Mesothelial cell of epicardium (in vitro differentiated cells): ENCODE measurements at places on chromosomes 4 and X. TPM values are rescaled to one million over a fixed set of nuclear protein-coding genes. Genes with fewer than 3 reads are reported as not detected.

The CLDN34 gene
- total RNA-seq: 0.71 to 1.1 TPM (median 0.84 TPM) in 3 replicates

The GDPD2 gene
- total RNA-seq: 0.29 to 0.36 TPM (median 0.31 TPM) in 3 replicates

The PRDM8 gene
- 1.6 to 2.4 TPM (median 1.7 TPM) in 3 replicates for total RNA-seq

GRCh38 chrX:10155137-10155536 lies 1.6 kb upstream of the CLCN4 start:
- no peak for DNase-seq

The OPN1MW3 gene
- not detected in 3 replicates for total RNA-seq

- no peak for DNase-seq
Measured at GRCh38 chr4:18366892-18367291, 345.3 kb upstream of the LCORL start.

- DNase-seq: no peak
Measured at GRCh38 chr4:158814636-158815330, 46.0 kb downstream of the FNIP2 start.

GRCh38 chr4:67883458-67883857 lies 344 bp downstream of the TMPRSS11D start:
- DNase-seq: no peak

The BEX2 gene
- 29.0 to 29.8 TPM (median 29.8 TPM) in 3 replicates for total RNA-seq

DNA sequence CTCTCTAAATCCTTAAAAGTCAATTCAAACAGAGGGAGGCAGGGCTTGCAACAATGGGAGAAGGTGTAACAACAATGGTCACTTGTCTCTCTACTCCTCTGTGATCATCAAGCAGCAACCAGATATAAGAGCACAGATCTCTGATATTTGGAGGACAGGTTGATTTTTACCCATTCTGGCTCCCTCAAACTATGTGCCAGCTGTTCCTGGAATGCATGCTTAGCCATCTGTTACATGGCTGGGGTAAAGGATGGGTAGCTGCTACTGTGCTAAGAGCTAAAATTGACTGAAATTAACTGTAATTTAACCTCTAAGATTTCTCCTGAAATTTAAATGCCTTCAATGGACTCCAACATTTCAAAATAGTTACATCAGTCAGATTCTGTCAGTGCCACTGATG lies 1459.9 kb downstream of the PCDH7 start:
- DNase-seq: no peak

DNA sequence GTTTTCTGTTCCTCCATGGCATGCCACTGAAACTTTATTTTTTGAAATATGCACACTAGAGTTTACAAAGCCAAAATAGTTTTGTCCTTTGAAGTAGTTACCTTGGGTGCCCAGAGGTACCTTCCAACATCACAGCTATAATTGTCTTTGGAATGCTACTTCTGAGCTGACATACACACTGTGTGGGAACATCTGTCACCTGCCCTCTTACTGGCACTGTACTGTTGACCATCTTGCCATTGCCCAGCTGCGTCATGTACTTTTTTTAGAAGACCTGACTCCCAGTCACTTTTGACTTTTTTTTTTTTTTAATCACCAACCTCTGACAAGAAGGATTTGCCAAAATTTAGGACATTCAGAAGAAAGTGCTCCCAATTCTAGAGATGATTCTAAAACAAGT lies 200.5 kb upstream of the CXorf66 start:
- DNase-seq: no peak

The MRFAP1L1 gene
- 66.9 to 68.8 TPM (median 67.9 TPM) in 3 replicates for total RNA-seq

- no peak for DNase-seq
Measured at GRCh38 chr4:162727232-162727631, 439.5 kb downstream of the NAF1 start.

DNA sequence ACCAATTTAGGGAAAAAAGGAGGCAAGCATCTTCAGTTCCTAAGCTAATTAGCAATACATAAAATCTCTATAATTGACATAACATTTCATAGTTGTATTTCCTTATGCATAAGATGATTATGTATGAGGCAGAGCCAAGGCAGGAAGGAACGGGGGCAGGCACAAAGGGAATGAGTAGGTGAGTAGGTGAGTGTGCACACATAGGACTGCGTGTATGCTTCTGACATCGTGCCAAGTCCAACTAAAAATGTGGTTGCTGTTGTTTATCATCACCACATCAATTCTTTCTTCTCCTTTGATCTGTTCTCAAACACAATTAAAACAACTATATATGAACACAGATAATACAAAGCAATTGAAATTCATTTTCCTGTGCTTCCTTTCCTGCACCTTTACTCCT lies 131.2 kb downstream of the UNC5C start:
- DNase-seq: no peak

- no peak for DNase-seq
Measured at GRCh38 chr4:87230806-87231205, 10.4 kb upstream of the KLHL8 start.

The OPRPN gene
- not detected in 3 replicates for total RNA-seq

The NPY1R gene
- total RNA-seq: 0.45 to 0.62 TPM (median 0.56 TPM) in 3 replicates

DNA sequence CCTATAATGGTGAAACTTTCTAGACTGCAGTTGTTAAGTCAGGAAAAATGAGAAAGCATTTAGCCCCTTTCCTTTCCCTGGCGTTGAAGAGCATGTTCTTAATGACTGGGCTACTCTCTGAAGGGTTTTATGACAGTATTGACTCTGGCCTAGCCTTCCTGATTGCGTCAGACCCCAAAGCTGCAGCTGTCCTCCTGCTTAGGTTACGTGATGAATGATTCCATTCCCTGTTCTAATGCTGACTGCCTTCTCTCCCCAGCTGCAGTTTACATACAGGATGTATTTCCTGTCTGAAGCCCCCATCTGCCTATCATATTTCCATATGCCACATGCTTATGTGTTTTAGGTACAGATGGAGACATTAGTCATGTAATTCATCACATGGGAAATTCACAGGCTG lies 105.8 kb upstream of the EGFL6 start:
- DNase-seq: no peak

The NEXMIF gene
- 0.18 to 0.20 TPM (median 0.18 TPM) in 3 replicates for total RNA-seq
